Renal pelvis (tissue), 12 donors: ENCODE measurements at places on chromosomes 4 and X. TPM values are rescaled to one million over a fixed set of nuclear protein-coding genes. Genes with fewer than 3 reads are reported as not detected.
A peak's percentile ranks its signal among the peaks of the same experiment; 100 is the strongest.

DNA sequence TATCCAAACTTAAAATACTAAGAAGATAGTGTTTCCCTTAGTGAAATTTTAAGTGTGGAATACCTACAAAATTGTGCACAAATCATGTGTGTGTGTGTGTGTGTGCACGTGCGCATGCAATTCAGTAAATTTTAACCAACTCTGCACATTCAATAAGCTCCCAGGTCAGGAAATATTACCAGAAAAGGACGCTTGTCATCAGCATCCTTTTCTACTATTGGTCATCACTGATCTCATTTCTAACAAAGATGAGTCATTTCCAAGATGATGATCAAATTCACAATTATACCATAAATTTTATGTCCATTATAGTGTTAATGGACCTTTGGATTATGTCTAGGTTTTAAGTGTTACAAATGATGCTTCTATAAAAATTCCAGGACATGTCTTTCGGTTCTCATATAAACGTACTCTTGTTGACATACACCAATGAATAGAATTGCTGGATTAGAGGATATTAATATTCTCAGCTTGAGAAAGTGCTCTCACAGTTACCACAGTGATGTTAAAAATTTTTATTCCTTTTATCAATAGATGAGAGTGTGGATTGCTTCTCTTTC lies 560.9 kb upstream of the AGA start:
- DNase-seq: no peak

DNA sequence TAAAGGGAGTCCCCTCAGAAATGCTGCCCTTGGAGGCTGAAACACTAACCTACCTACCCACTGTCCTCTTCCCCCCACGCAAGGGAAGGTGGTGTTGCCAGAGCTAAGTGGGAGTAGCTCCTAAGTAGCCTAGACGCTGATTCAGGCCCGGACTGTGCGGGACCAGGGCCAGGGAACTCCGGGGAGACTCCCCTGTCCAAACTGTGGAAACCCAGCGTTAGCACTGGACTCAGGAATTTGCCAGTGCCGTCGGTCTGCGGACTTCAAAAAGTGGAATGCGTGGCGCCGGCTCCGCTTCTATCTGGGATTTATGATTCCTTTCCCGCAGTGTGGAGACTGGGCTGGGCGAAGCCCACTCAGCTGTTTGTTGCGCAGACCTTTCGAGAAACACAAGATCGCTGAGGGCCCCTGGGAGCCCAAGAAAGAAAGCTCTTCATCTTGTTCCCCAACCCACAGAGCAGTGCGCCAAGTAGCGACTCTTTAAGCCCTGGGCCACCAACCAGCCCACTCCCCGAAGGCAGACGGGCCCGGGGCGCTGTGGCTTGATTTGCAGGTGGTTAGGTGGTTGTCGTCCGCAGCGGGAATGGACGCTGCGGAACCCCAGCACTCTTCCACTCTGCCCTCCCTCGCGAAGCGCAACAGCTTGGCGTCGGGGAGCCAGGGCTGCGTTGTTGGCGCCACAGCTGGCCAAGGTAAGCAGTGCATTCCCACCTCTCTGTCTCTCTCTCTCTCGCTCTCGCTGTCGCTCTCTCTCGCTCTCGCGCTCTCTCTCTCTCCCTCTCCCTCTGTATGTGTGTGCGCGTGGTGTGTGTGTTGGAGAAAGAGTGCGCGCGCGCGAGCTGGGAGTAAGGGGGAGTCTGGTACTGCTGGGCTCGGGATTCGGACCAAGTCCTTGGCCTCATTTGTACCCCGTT lies 2.0 kb downstream of the TMEM255A start:
- peak; percentile 62 for DNase-seq

GRCh38 chr4:17094159-17094875 lies 195.9 kb upstream of the LDB2 start:
- DNase-seq: peak; percentile 8

DNA sequence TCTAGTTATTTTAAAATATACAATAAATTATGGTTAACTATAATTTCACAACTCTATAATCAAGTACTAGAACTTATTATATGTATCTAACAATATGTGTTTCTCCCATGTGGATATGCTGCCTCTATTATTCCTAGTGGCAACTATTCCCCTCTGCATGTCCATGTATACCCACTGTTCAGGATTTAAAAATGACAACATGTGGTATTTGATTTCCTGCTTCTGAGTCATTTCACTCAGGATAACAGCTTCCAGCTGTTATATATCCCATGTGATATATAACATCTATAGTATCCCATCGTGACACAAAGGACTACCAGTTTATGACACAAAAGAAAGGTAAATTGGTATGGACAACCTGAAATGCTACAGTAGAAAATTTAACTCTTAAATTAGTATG lies 167.4 kb upstream of the TACR3 start:
- DNase-seq: no peak

Gene EMCN
- polyA plus RNA-seq: 111 TPM

Gene SMIM43
- 0.78 TPM for polyA plus RNA-seq

GRCh38 chrX:20796450-20796849 lies 529.7 kb upstream of the RPS6KA3 start:
- no peak for DNase-seq

- DNase-seq: no peak
Measured at GRCh38 chr4:77074381-77074831, 1.4 kb downstream of the CCNI start.

DNA sequence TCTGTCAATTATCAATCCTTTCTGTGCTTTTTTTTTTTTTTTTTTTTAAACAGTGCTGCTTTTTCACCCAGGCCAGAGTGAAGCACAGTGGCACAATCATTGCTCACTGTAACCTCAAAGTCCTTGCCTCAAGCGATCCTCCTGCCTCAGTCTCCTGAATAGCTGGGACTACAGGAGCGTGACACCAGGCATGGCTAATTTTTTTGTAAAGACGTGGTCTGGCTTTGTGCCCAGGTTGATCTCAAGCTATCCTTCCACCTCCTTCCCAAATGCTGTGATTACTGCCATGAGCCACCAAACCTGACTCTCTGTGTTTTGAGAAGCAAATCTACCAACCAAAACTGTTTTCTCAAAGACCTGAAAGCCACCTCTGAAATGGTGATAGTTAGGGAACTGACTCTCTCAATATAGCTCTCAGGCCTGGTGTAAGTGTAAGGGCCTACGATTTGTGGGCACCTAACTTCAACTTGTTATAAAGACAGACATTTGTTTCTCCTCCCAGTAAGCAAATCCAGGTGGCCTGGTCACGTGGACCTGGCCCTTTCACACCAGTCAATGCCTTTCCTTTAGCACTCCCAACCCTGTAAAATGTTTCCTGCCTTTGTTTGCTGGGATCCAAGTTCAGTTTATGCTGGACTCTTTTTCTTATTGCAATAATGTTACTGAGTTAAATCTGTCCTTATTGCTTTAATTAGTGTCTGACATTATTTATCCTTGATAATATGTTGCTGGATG lies 2015.9 kb downstream of the PCDH7 start:
- DNase-seq: no peak

DNA sequence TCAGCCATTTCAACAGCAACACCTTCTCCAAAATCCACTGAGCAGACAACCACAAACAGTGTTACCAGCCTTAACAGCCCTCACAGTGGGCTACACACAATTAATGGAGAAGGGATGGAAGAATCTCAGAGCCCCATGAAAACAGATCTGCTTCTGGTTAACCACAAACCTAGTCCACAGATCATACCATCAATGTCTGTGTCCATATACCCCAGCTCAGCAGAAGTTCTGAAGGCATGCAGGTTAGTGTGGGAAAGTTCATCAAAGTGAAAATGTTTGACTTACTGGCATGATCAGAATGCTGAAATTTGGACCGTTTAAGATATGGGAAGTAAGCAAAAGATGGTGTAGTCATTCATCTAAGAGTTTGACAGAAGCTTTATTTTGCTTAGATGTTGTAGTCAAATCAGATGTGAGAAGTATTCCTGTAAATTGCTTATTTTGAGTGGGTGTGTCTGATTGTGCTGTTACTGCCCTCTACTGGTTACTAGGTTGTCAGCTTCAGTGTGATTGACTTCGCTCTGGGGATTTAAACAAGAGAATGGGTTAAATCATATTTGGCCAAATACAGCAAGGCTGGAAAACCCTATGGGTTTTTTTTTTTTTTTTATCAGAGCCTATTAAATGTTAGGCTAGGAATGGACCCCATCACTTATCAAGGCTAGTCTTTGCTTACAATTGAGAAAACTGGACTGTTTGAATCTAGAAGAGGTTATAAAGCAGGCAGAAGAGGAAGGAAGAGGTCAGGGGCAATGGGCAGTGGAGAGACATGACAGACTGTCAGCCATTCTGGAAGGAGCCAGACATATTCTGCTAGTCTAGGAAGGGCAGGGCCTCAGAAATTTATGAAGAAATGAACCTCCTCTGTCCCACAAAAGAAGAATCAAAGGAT lies 130.3 kb downstream of the DIPK2B start:
- peak; percentile 31 for DNase-seq

GRCh38 chr4:37890801-37891259 lies at the start of gene TBC1D1:
Gene TBC1D1, plus strand, starts transcription at chr4:37891084. Its CDS starts 11,012 bp downstream, at chr4:37902096.
- peak; percentile 11 for DNase-seq

- peak; percentile 44 for DNase-seq
Measured at GRCh38 chr4:137960371-137961050, 281.6 kb downstream of the SLC7A11 start.

DNA sequence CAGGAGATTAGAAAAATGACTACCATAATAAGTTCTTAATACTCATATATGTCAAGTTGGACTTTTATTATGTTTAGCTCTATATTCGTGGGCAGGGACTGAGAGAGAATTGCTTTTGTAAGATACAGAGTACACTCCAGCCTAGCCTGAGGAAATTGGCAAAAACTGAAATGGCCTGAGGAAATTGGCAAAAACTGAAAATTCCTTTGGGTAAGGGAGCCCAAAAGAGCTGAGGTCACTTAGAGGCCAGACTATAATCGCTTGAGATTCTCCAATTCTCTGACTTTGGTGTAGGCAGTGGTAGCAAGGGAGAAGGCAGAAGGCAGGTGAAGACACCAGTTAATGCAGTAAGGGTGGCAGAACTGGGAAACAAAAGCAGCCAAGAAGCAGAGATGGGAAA lies 124.5 kb upstream of the HCCS start:
- no peak for DNase-seq

DNA sequence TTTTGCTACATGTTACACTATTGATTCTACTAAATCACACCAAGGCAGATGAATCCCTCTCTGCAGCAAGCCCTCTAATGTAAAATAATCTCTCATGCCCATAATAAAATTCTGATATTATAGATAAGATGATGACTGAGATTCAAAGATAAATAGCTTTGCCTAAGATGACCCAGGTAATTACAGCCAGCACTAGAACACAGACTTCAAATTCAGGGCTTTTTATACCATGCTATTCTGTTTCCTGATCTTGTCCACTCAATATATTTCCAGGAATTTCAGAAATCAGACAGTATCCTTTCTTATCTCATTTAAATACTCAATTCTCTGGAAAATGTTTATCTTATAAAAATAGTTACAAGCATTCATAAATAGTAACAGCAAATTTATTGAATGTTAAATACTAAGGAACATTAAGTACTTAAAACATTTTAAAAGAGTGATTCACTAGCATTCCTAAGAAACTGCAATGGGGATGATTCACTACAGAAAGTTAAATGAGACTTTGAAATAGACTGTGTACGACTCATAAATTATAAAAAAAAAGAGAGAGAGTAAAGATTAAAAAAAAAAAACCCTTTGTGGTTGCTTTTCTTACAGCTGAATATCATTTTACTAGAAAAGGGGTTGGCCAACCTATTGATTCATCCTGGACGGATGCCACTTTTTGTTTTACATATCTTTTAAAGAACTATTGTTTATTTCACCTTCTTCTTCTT lies 45.8 kb upstream of the IL21 start:
- peak; percentile 19 for DNase-seq

DNA sequence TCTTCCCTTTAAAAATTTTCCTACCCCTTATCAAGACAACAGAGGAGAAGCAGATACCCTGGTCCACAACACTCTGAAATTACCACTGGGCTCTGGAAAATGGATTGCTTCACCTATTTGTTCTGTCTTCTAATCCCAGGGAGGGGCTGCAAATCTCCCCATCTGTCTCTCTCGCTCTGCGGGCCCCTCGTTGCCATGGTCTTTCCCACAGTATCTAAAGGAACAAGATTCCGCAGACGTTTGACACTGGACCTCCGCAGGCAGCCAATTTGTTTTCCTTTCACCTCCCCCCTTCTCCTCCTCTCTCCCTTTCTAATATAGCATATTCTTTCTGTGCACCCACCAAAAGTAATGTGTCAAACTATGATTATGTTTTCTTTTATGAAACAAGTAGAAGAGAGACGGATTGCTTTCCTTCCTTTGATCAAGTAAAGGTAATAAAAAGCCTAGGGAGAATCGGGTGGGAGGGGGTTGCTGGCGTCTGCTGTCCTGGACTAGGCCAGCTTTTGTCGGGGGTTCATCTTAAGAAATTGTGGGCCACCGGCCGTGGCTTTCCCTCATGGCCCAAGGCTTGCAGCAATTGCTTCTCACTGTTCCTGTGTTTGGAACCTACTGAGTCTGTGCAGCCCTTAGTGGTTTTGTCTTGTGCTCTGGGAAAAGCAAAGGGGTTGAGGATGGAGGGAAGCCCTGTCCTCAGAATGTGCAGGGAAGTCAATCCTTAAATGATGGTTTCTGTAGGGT lies 81.0 kb downstream of the MGST2 start:
- no peak for DNase-seq
